Activated CD4-positive, alpha-beta T cell treated with anti-CD3 and anti-CD28 coated beads, Interleukin-2, amount 10 ng/mL, durations not matched to agents 7 days and 5 days (primary cell): ENCODE measurements at places on chromosomes 12 and 14. TPM values are rescaled to one million over a fixed set of nuclear protein-coding genes. Genes with fewer than 3 reads are reported as not detected.

GRCh38 chr12:76762601-76762980 lies 1.3 kb upstream of the ZDHHC17 start:
- H3K4me3 ChIP-seq = peak overlapping the region; percentile 97
- no peak for DNase-seq
- H3K36me3 ChIP-seq = peaks cover 4% of the 10 kb centered on the region
- H3K27me3 ChIP-seq = peaks cover 4% of the 10 kb centered on the region
- peaks cover 31% of the 10 kb centered on the region for H3K4me1 ChIP-seq

GRCh38 chr14:22668417-22668816 lies 24.3 kb upstream of the OR6J1 start:
- H3K4me3 ChIP-seq = no peak overlapping the region
- no peaks in the 10 kb centered on the region for H3K36me3 ChIP-seq
- H3K27me3 ChIP-seq = peaks cover 1% of the 10 kb centered on the region
- H3K27ac ChIP-seq = no peak overlapping the region
- no peaks in the 10 kb centered on the region for H3K4me1 ChIP-seq
- no peak for DNase-seq

DNA sequence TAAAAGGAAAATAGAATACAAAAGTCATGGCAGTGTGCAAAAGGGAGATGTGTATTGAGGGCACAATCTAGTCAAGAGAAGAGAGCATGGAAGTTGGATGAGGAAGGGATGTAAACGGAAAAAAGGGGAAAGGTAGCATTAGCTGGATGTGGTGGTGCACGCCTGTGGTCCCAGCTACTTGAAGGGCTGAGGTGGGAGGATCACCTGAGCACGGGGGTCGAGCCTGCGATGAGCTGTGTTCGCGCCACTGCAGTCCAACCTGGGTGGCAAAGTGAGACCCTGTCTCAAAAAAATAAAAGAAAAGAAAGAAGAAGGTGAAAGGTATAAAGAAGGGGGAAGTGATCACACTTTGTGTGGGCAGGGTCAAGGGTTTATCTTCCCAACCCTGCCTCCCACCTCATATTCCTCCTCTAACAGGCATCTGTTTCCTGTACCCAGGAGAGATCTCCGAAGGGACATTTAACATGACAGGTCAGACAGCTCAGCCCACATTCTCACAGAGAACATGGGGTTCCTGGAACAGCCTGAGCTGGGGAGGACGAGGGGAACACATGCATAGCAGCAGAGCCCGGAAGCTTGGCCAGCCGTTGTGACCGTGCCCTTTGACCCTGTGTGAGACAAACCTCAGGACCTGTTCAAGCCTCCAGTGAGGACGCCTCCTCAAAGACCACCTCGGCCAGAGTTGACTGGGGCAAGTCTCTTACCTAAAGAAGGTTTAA lies 8.9 kb downstream of the RNASE11 start:
- H3K27me3 ChIP-seq = peaks cover 5% of the 10 kb centered on the region
- no peaks in the 10 kb centered on the region for H3K36me3 ChIP-seq
- DNase-seq = no peak
- H3K4me3 ChIP-seq = no peak overlapping the region
- no peak overlapping the region for H3K27ac ChIP-seq
- no peaks in the 10 kb centered on the region for H3K4me1 ChIP-seq

GRCh38 chr14:73492043-73492552 lies 1.4 kb downstream of the RIOX1 start:
- H3K27me3 ChIP-seq = peaks cover 7% of the 10 kb centered on the region
- H3K27ac ChIP-seq = peak overlapping the region; percentile 83
- peak overlapping the region; percentile 78 for H3K4me3 ChIP-seq
- DNase-seq = no peak

DNA sequence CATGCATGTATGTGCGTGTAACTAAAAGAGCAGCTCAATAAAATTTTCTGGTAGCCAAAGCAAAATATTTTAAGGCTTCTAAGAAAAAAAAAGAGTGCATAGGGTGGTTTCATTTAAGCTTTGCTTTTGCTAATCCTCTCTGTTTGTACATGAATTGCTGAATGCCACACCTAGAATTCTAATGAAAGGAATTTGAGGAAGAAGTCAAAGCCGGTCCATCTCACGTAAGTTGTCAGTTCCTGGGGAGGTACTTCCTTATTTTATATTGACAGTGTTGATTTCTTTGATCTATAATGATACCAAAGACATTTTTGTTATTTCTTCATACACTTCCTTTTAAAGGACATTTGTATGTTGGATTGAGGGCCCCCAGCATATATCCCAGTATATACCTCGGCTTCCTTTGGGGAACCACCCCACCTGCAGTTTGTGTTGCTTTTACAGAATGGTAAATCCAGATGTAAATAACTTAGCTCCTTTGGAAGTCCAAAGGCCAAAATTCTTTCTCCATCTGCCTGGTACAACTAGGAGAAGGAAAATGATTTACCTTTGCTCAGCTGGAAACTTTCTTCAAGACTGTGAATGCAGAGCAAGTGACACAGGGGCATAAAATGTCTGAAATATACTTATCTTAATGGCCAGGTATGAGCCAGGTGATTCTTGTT lies 420.9 kb upstream of the ATP2B1 start:
- H3K4me1 ChIP-seq = no peaks in the 10 kb centered on the region
- no peaks in the 10 kb centered on the region for H3K36me3 ChIP-seq
- H3K4me3 ChIP-seq = no peak overlapping the region
- DNase-seq = no peak
- no peak overlapping the region for H3K27ac ChIP-seq

DNA sequence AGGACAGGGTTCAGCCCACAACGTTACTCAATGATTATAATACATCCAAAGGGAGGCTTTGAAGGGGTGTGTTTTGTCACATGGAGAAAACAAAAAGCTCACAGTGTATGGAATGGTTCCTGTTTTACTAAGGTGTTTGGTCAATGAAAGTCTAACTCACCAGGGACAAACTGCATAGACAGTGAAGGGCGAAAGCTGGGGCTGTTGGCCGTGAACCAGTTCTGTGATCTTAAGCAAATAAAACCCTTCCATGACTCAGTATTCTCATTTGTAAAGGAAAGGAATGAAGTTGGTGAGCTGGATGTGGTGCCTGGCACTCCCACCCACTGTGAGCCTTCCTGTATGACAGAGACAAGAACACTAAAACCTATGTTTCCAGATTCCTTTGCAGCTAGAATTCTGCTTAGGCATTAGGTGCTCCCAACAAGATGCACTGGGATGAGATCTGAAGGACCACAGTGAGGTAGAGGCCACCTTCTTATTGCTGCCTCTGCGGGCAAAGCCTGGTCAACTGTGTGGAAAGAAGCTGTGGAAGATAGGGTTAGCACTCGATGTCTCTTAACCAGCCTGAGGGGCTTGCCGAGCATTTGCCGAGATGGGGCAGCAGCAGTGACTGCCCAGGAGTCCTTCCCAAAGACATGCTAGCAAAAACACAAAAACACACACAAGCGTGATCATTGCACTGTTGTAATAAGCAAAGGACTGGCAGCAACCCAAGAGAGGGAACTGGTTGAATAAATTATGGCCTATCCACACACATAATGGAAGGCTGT lies 48.5 kb downstream of the VCPKMT start:
- peaks cover 67% of the 10 kb centered on the region for H3K4me1 ChIP-seq
- no peak for DNase-seq
- H3K27me3 ChIP-seq = no peaks in the 10 kb centered on the region
- peak overlapping the region; percentile 21 for H3K27ac ChIP-seq
- no peak overlapping the region for H3K4me3 ChIP-seq

DNA sequence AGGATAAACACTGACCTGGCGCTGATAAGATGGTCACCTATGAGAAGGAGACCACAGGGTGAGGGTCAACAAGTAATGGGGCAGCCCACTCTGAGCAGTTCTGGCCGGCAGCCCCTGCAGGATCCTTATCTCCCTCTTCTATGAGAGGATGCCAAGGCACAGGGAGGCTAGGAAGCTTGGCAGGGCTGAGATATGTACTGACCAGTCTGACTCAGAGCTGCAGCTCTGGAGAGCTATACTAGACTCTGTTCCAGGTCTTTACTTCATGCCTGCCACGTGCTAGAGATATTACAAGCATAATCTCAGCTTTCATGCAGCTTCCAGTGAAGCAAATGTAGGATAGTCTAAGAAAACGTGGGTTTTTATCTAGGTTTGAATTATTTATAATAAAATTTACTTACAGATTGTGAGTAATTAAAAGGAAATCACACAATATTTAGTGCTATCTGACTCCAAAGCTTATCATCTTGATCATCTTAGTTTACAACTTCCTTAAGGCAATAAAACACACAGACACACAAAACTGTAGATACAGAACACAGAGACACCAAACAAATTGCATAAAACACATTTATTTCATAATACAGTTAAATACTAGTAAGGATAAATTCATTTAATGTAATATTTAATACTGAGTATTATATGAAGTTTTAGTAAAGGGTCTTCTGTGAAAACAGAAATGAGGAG lies 32.3 kb downstream of the GIT2 start:
- no peaks in the 10 kb centered on the region for H3K27me3 ChIP-seq
- H3K27ac ChIP-seq = peak overlapping the region; percentile 76
- peaks cover 51% of the 10 kb centered on the region for H3K36me3 ChIP-seq
- no peak overlapping the region for H3K4me3 ChIP-seq

GRCh38 chr12:111596985-111597830 lies 1.9 kb downstream of the ATXN2 start:
- H3K36me3 ChIP-seq = peaks cover 5% of the 10 kb centered on the region
- H3K27ac ChIP-seq = peak overlapping the region; percentile 79
- DNase-seq = peak; percentile 19
- no peaks in the 10 kb centered on the region for H3K27me3 ChIP-seq
- H3K4me3 ChIP-seq = peak overlapping the region; percentile 82

DNA sequence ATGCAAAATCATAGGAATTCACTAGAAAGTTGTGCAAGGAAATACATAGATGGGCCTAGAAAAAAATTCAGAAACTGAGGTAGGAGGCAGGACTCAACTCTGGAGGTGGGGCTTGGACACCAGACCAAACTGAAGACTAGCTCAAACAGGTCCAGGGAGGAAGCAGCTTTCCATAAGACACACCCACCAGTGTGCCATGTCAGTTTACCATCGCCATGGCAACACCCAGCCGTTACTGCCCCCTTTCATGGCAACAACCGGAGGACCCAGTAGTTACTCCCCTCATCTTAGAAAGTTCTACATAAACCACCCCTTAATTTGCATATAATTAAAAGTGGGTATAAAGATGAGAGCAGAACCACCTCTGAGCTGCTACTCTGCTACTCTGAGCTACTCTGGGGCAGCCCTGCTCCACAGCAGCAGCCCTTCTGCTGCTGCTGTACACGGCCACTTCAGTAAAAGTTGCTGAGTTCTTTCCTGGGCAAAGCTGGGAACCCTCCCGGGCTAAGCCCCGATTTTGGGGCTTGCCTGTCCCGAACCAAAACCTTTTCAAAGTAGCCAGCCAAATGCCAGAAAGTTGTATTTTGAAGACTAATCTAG lies 30.8 kb upstream of the NINJ2 start:
- no peak overlapping the region for H3K27ac ChIP-seq
- DNase-seq = no peak
- H3K4me3 ChIP-seq = no peak overlapping the region
- H3K4me1 ChIP-seq = peaks cover 15% of the 10 kb centered on the region

DNA sequence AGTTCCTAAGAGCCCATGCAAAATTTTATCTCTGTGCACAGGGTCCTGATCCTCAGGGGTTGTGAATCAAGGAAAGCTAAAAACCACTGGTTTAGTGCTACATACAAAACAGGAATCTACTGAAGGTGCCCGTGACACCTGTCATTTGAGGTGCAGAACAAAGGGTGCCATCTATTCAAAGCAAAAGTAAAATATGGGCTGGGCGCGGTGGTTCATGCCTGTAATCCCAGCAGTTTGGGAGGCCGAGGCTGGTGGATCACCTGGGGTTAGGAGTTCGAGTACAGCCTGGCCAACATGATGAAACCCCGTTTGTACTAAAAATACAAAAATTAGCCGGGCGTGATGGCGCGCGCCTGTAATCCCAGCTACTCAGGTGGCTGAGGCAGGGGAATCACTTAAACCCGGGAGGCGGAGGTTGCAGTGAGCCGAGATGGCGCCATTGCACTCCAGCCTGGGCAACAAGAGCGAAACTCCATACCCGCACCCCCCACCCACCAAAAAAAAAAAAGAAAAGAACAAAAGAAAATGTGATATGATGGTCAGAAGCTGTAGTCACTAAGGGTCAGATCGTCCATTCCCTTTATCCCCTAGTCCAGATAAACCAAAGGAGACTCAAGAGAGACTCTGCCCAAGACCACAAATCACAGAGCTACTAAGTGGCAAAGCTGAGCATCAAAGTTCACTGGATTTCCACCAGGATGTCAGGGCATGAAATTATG lies 3.4 kb downstream of the PPTC7 start:
- H3K27ac ChIP-seq = peak overlapping the region; percentile 94
- peak overlapping the region; percentile 92 for H3K4me3 ChIP-seq
- H3K27me3 ChIP-seq = no peaks in the 10 kb centered on the region

- no peaks in the 10 kb centered on the region for H3K27me3 ChIP-seq
- no peaks in the 10 kb centered on the region for H3K4me1 ChIP-seq
- H3K4me3 ChIP-seq = no peak overlapping the region
- no peaks in the 10 kb centered on the region for H3K36me3 ChIP-seq
- no peak for DNase-seq
Observed at GRCh38 chr12:115422845-115423545, 739.0 kb upstream of the TBX3 start.

GRCh38 chr14:24251880-24252288 lies 9.5 kb upstream of the TINF2 start:
- peaks cover 30% of the 10 kb centered on the region for H3K36me3 ChIP-seq
- peak overlapping the region; percentile 28 for H3K27ac ChIP-seq
- DNase-seq = no peak
- H3K27me3 ChIP-seq = no peaks in the 10 kb centered on the region
- peaks cover 43% of the 10 kb centered on the region for H3K4me1 ChIP-seq

DNA sequence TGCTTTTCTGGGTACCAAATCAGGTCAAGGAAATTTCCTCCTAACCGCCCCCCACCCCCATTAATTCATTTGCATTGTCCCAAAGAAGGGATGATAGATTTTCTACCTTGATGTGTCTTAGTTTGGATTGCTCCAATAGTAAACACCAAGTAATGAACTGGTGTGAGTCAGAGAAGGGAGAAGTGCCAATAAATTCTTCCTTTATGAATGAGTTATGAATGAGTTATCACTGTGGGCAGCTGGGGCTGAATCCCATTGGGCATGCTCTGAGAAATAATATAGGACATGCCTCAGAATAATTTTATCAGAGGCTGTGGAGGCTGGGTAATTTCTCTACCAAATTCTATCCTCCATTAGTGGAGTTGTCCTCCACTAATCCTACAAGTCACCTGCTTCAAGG lies 277.9 kb upstream of the FLRT2 start:
- H3K4me3 ChIP-seq = no peak overlapping the region
- DNase-seq = no peak
- no peaks in the 10 kb centered on the region for H3K36me3 ChIP-seq
- no peak overlapping the region for H3K27ac ChIP-seq

DNA sequence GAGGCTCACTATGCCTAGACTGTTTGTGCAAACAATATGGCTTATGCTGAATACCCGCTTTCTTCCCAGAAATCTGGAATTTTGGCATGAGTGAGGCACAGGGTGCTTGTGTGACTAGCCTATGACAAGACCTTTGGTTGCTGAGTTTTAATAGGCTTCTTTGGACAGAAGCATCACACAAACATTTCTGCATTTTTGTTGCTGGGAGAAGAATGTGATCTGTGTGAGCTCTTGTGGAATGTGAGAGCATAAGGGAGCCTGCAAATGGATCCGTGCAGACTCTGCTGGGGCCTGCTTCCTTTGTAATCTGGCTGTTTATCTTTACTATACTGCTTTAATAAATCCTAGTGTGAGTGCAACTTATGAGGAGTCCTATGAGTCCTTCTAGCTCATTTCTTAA lies 83.0 kb upstream of the ZDHHC17 start:
- no peak for DNase-seq
- H3K4me3 ChIP-seq = no peak overlapping the region
- H3K27ac ChIP-seq = no peak overlapping the region
- no peaks in the 10 kb centered on the region for H3K36me3 ChIP-seq
- peaks cover 4% of the 10 kb centered on the region for H3K4me1 ChIP-seq

Gene MPHOSPH9
- total RNA-seq = 134 TPM

Gene FGF6
- not detected for total RNA-seq

Gene DHRS2
- total RNA-seq = 0.50 TPM

Gene SLC6A15
- total RNA-seq = not detected

Gene PPP1R36
- total RNA-seq = not detected

Gene GPHN
- total RNA-seq = 21.2 TPM

Gene AICDA
- total RNA-seq = not detected
